ENCODE measurements at places on chromosomes 13 and 19. TPM values are rescaled to one million over a fixed set of nuclear protein-coding genes. Genes with fewer than 3 reads are reported as not detected.
A peak's percentile ranks its signal among the peaks of the same experiment; 100 is the strongest.

DNA sequence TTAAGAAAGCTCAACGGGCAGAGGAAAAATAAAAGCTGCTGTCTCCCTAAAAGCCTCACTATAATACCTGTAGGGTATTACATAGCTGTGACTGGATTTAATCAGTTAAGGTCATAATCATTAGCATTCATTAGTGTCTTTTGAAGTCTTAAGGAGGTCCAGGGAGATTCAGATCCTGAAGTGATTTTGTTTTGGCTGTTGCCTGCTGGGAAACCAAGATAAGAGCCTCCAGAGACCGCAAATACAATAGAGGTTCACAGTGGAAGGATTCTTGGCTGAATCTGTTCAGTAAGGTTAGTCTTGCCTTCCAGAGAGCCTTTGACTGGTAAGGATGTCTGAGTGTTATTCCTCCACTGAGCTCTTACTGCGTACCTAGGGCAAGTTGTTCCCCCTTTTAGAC is 54.0 kb upstream of the TNFRSF19 start:
- no peaks in the 10 kb centered on the region for H3K27me3 ChIP-seq
- no peaks in the 10 kb centered on the region for H3K36me3 ChIP-seq
- DNase-seq, result no peak
- no peak overlapping the region for H3K4me3 ChIP-seq

GRCh38 chr13:65679240-65679639 is 1550.9 kb downstream of the PCDH9 start:
- no peaks in the 10 kb centered on the region for H3K27me3 ChIP-seq
- no peak for DNase-seq

DNA sequence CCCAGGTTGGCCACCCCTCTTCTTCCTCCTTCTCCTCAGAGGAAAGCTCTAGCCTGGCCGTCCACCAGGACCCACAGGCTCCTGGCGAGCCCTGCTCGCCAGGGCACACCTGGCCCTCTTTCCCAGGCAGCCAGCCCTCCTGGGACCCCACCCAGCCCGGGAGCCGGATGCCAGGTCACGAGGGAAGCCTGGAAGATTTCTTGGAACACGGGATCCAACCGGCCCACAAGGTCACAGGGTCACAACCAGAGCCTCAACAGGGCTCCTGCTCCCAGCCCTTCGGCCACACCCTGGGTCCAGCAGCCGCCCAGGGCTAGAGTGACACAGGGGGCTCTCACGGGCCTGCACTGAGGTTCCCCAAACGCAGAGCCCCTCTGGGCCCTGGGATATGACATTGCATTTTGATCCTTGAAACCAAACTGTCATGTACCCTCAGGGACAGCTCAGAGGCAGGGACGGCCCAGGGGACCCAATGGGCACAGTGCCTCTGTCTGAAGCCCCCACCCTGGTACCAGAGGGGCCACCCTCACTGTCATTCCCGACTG is 5.5 kb downstream of the MKNK2 start:
- DNase-seq, result peak; percentile 66
- no peaks in the 10 kb centered on the region for H3K27me3 ChIP-seq
- H3K4me1 ChIP-seq, result peaks cover 2% of the 10 kb centered on the region
- H3K36me3 ChIP-seq, result peaks cover 33% of the 10 kb centered on the region
- no peak overlapping the region for H3K4me3 ChIP-seq

DNA sequence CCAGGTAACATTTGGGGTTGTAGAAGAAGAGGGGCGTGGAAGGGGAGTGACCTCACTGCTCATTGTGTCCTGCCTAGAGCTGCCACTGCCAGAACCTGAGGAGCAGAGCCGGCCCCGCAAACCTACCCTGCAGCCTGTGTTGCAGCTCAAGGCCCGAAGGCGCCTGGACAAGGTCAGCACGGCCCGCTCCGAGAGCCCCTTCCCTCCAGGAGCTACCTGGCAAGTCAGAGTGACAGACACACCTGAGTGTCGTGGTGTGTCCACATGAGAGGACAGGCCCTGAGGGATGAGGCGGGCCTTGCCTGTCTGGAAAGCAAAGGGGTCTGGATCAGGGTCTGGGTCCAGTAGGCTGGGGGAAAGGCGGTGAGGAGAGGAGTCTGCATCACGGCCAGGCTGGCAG is 6.8 kb downstream of the KMT2B start:
- no peak overlapping the region for H3K4me3 ChIP-seq
- DNase-seq, result no peak
- H3K4me1 ChIP-seq, result peaks cover 5% of the 10 kb centered on the region
- peaks cover 80% of the 10 kb centered on the region for H3K36me3 ChIP-seq

DNA sequence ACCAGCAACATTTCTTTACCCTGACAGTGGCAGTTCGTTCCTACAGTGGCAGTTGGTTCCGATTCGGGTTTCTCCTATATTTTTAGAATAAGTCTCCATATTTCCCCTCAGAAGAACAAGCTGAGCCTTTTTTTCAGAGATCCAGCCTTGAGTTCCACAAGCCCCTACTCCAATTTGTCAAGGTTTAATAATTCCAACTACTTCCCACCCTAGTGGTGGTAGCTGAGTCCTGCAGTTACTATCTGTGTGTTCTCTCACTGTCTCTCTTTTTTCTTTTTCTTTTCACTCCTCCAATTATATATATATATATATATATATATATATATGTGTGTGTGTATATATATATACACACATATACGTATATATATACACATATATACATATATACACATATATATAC is 1347.3 kb downstream of the PCDH9 start:
- DNase-seq, result no peak
- no peaks in the 10 kb centered on the region for H3K4me1 ChIP-seq
- no peak overlapping the region for H3K4me3 ChIP-seq
- no peaks in the 10 kb centered on the region for H3K36me3 ChIP-seq
- H3K27me3 ChIP-seq, result no peaks in the 10 kb centered on the region

DNA sequence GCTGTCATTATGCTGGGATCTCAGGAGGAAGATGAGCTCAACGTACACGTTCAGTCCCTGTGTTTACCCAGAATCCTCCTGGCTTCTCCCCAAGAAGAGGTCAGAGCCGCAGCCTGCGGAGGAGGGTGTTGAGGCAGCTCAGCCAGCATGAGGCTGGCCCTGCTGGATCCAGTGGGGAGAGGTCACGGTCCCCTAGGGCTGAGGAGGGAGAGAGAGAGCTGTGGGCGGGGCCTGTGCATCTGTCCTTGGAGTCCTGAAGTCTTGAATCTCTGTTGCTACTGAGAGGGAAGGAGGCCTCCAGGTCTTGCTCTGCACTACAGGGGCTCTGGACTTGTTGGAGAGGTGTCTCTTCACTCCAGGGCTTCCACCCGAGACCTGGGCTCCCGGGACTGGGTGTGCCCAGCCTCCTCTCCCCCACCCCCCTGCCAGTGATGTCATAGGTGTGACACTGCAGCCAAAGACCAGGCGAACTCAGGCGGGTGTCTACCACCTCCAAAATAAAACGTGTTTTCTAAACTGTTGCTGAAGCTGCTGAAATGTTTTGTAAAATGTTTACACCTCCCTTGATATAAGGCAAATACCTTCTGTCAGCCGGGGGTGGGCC is 77.9 kb upstream of the KCTD15 start:
- DNase-seq, result no peak
- no peak overlapping the region for H3K27ac ChIP-seq
- H3K27me3 ChIP-seq, result no peaks in the 10 kb centered on the region

DNA sequence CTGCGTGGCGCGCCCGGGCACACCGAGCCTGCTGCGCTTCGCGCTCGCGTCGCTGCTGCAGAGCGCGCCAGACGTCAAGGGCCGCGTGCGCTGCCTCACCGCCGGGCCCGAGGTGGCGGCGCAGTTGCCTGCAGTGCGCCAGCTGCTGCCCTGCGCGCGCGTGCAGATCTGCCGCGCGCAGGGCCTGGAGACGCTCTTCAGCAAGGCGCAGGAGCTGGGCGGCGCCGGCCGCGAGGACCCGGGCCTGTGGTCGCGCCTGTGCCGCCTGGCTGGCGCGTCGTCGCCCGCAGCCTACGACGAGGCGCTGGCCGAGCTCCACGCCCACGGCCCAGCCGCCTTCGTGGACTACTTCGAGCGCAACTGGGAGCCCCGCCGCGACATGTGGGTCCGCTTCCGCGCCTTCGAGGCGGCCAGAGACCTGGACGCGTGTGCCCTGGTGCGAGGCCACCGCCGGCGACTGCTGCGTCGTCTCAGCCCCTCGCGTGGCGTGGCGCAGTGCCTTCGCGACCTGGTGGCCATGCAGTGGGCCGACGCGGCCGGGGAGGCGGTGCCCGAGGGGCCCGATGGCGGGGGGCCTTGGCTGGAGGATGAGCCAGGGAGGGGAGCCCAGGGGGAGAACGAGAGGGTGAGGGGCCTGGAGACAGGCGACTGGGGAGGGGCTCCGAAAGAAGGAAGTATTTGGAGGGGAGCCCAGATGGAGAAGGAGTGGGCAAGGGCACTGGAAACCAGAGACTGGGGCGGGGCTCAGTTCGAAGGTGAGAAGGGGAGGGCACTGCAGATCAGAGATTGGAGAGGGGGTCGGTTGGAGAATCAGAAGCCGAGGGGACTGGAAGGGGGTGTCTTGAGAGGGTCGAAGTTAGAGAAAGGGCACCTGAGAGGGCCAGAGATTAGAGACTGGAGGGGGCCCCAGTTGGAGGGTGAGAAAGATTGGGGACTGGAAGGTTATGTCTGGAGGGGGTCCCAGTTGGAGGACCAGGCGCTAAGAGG is 24.7 kb downstream of the ZSWIM9 start:
- DNase-seq, result peak; percentile 4
- H3K4me1 ChIP-seq, result no peaks in the 10 kb centered on the region
- no peaks in the 10 kb centered on the region for H3K36me3 ChIP-seq
- no peaks in the 10 kb centered on the region for H3K27me3 ChIP-seq
- no peak overlapping the region for H3K27ac ChIP-seq
- no peak overlapping the region for H3K4me3 ChIP-seq

GRCh38 chr13:22091971-22092300 is 421.1 kb downstream of the FGF9 start:
- no peak overlapping the region for H3K27ac ChIP-seq
- peaks cover 17% of the 10 kb centered on the region for H3K4me1 ChIP-seq
- no peak for DNase-seq
- H3K27me3 ChIP-seq, result no peaks in the 10 kb centered on the region
- no peak overlapping the region for H3K4me3 ChIP-seq
- no peaks in the 10 kb centered on the region for H3K36me3 ChIP-seq

DNA sequence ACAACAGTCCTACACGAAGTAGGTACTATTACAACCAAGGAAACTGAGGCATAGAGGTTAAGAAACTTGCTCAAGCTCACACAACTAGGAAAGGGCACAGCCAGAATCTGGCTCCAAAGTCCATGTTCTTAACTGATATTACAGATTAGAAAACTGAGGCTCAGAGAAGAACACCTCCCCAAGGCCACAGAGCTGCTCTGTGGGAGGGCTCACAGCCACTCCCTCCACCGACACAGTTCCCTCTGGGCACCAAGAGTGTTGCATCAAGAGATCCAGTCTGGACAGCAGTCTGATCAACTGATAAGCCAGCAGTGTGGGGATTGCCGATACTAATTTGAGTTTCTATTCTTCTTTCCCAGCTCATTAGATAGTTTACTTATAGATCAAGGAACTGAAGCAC is 29.5 kb downstream of the SLC15A1 start:
- DNase-seq, result no peak
- H3K36me3 ChIP-seq, result no peaks in the 10 kb centered on the region
- no peaks in the 10 kb centered on the region for H3K27me3 ChIP-seq
- H3K4me3 ChIP-seq, result no peak overlapping the region
- H3K4me1 ChIP-seq, result no peaks in the 10 kb centered on the region

- H3K27ac ChIP-seq, result no peak overlapping the region
- H3K36me3 ChIP-seq, result no peaks in the 10 kb centered on the region
- DNase-seq, result no peak
- no peaks in the 10 kb centered on the region for H3K27me3 ChIP-seq
Measured at GRCh38 chr13:23847497-23847896, 41.7 kb downstream of the MIPEP start.

GRCh38 chr13:46639033-46639981 is 86.3 kb downstream of the LRCH1 start:
- no peaks in the 10 kb centered on the region for H3K27me3 ChIP-seq
- H3K4me1 ChIP-seq, result no peaks in the 10 kb centered on the region
- peak overlapping the region; percentile 60 for H3K27ac ChIP-seq
- DNase-seq, result no peak
- H3K36me3 ChIP-seq, result no peaks in the 10 kb centered on the region

GRCh38 chr19:56689198-56689597 is 17.6 kb upstream of the ZNF835 start:
- no peak for DNase-seq
- H3K27ac ChIP-seq, result no peak overlapping the region
- no peaks in the 10 kb centered on the region for H3K4me1 ChIP-seq
- H3K36me3 ChIP-seq, result no peaks in the 10 kb centered on the region
- H3K4me3 ChIP-seq, result no peak overlapping the region

- H3K4me1 ChIP-seq, result no peaks in the 10 kb centered on the region
- H3K27me3 ChIP-seq, result no peaks in the 10 kb centered on the region
- H3K27ac ChIP-seq, result no peak overlapping the region
- DNase-seq, result no peak
Measured at GRCh38 chr13:97848886-97849285, 104.6 kb upstream of the IPO5 start.

- H3K27me3 ChIP-seq, result no peaks in the 10 kb centered on the region
- no peak overlapping the region for H3K4me3 ChIP-seq
- DNase-seq, result no peak
Measured at GRCh38 chr19:39692166-39692565, 12.1 kb upstream of the LGALS14 start.

Gene ELSPBP1
- total RNA-seq, result not detected

Gene RHPN2
- 3.2 TPM for total RNA-seq

Gene FXYD5
- 31.0 TPM for total RNA-seq

Gene IL17D
- 3.2 TPM for total RNA-seq

Gene C13orf42
- not detected for total RNA-seq
